ENCODE measurements at places on chromosomes 13 and 19.

- DNase-seq: no peak
These were observed 107.2 kb downstream of the URI1 start for GRCh38 chr19:30049226-30049625.

GRCh38 chr13:82436099-82436585 is 1446.1 kb downstream of the SLITRK1 start:
- no peak for DNase-seq

DNA sequence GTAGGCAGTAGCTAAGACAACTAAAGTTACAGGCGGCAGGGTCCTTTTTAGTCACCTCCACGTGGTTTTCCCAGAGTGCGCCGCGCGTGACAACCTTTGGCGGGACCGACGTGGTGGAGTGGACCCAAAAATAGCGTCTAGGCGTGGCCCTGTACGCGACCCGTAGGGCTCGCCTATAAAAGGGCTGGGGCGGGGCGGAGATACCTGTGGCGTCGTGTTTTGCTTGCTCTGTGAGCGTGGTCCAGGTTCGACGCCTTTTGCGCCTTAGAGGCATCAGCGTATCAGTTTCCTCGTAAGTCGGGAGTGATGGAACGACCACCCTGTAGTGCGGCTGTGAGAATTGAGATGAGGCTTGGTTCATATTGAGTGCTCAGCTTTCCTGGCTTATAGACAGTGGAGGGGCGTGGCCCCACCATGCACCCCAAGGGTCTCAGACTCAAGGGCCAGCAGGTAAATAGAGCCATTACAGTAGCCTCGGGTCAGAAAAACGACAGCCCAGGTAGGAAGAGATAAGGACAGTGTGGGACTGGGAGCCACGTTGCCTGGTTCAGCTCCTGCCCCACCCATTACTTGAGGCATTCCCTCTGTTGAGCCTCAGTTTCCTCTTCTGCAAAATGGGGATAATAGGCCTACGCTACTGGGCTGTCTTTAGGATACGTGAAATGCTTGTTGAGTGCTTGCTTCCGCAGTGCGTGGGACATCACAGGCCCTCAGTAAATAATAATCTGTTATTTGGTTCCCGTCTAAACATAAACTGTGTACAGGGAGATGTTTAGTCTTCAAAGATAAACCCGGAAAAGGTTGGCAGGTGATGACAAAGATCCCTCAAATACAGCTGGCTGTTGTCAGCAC is 693 bp upstream of the TMED1 start:
- peak; percentile 91 for DNase-seq

DNA sequence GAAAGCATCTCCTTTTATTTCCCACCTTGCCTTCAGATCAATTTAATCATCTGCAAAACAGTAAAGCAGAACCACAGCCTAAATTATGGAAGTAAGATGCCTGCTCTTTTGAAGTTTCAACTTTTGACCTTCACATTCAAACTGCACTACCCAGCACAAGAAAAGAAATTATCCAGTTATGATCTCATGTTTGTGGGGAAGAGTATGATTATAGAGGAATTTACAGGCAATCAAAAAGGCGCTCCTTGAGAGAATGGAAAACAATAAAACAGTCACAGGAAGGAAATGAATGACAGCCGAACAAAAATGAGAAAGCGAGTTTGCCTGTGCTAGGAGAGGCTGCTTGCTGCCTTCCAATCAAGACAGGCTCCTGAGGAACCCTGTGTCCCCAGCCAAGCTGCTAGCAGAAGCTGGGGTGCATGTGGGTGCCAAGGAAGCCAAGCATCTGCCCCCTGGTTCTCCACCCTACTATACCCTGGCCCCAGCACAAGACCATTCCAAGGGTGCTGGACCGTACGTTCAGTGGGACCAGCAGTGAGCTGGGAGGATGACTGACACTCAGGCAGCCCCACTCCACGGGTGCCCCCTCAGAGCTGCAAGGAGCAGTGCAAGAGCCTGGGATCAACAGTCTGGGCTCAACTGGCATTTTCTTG is 47.8 kb downstream of the PEPD start:
- DNase-seq: no peak

- DNase-seq: no peak
These were observed 13.0 kb downstream of the YIPF2 start for GRCh38 chr19:10915130-10916091.

All from CD4-positive, alpha-beta T cell treated with Interleukin-17A for 1 hour (primary cell).